Activated CD8-positive, alpha-beta memory T cell treated with anti-CD3 and anti-CD28 coated beads for 1 hour (primary cell): ENCODE measurements at places on chromosomes 7 and 10.

DNA sequence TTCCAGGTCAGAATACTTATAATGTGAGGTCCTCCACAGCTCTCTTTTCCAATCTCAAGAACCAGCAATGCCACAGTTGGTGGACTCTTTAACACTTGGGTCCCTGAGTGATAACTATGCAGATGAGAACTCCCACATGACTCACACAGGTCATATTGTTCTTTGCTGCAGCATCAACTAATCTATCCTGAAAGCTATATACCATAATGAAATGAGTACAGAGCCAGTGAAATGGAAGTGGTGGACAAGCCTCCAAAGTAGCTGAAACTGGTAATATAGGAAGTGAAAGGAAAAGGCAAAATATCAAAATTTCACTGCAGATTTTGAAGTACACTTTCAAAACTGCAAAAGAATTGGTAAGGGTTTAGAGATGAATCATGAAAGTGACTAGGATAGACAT is 45.6 kb downstream of the SORCS1 start:
- no peak for DNase-seq

GRCh38 chr10:99852481-99853213 is 70.2 kb downstream of the ABCC2 start:
- DNase-seq = no peak

DNA sequence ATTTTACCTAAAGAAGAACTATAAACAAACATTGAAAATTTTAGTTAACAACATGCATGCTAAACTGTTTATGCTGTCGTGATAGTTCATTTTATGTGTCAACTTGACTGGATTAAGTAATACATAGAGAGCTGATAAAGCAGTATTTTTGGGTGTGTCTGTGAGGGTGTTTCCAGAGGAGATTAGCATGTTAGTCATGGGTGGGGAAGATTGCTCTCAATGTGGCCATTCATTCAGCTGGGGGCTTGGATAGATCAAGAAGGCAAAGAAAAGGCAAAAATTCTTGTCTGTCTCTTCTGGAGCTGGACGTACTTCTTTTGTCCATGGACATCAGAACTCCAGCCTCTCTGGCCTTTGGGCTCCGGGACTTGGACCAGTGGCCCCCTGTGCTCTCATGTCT is 172.9 kb upstream of the SEMA3E start:
- DNase-seq = no peak

- no peak for DNase-seq
Measured at GRCh38 chr7:20439416-20440185, 108.9 kb downstream of the ITGB8 start.

DNA sequence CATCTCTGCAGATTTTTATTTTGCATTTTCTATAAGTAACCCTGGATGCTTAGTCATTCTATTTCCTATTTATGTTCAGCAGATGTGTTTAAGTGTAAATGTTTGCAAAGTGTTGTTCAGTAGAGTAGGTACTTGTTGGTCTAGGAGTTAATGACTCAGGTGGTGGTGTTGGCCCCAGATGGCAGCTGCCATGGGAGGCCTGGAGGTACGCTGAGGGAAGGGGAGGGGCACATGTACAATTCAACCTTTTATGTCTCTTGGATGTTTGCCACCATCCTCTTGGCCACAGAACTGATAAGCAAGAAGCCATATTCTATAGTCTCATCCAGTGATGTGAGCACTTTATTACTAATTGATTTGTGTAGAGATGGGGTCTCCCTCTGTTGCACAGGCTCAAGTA is 68.1 kb upstream of the SLC39A12 start:
- DNase-seq = no peak

- no peak for DNase-seq
Measured at GRCh38 chr7:158075633-158076001, 512.0 kb downstream of the PTPRN2 start.

- DNase-seq = no peak
Measured at GRCh38 chr10:121708728-121709674, 110.8 kb upstream of the FGFR2 start.

- no peak for DNase-seq
Measured at GRCh38 chr7:82156168-82156567, 287.4 kb downstream of the CACNA2D1 start.

DNA sequence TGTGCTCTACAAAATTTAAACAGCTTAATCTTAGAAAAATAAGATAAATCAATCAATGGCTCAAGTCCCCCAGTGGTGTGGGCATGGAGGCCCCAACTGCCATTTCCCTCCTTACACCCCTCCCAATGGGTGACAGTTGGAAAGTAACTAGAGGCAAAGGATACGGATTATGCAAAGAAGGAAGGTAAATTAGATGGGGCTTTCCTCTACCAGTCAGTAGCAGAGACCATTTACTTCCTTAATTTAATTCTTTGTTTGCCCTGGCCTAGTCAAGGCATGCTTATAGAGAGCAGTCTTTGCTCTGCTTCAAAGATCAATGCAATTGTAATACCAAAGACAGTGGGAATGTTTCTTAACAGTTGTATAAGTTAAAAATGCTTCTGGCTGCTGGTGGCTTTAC is 63.3 kb upstream of the PAPSS2 start:
- DNase-seq = no peak

DNA sequence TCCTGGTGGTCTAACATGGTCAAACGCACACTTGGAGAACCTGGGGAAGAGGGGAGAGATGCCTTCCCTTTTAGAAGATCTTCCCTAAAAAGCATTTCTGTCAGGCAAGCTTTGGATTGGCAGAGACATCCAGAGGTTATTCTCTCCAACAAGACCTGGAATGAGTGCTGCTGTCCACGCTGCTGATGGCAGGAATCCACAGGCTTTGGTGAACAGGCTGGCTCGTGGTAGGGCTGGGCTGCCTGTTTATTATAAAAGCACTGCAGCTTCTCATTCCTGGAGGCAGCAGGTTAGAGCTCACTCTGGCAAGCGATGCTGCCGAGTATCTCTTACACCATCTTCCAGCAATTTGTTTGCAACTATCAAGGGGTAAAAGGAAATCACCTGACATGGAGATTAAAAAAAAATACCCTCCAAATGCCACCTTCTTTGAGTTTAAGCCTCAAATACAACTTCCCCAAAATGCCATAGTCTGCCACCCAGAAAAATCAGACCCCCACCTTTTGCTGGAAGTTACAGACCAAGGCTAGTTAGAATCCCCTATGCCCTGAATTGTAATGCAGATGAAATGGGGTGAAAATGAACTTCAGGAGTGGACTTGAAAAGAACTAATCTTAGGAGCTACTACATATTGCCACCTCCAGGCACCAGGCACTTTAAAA is 152.1 kb upstream of the KMT2E start:
- DNase-seq = no peak

DNA sequence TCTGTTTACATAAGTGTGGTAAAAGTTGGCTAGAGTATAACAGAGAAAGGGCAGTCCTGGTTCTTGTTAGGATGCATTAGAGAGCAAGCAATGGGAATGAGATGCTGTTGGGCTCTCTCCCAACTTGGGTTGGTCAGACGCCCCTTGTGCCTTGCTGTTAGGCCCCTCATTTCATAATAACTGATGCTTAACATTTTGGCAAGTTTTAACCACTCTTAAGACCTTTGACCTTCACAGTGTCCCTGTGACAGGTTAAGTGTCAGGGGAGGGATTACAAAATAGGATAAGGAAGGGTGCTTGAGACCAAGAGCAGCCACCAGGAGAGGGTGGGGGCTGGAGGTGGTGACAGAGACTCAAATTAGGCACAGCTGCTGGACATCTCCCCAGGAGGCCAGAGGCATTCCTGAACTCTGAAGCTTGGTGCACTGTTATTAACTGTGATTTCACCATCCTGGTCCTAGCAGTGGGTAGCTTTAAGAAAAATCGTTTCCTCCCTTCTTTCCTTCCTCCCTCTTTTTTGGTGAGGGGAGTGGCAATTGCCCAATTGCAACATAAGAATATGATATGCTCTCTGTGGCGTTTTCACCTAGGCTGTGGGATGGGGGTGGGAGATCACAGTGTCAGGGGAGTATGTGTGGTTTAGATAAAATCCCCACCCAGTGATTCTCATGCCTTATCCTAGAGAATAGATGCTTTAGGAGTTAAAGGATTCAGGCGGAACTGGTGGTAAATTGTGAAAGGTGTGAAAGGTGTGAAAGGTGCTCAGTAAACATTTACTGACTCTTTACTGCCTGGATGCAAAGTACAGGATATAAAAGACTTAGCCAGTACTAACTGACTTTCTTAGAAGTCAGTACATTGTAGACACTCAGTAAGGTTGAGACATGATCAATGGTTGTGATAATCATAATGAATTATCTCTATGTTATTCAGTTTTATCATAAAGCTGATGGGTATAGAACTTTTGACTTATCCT is 270.5 kb downstream of the BICC1 start:
- DNase-seq = no peak

DNA sequence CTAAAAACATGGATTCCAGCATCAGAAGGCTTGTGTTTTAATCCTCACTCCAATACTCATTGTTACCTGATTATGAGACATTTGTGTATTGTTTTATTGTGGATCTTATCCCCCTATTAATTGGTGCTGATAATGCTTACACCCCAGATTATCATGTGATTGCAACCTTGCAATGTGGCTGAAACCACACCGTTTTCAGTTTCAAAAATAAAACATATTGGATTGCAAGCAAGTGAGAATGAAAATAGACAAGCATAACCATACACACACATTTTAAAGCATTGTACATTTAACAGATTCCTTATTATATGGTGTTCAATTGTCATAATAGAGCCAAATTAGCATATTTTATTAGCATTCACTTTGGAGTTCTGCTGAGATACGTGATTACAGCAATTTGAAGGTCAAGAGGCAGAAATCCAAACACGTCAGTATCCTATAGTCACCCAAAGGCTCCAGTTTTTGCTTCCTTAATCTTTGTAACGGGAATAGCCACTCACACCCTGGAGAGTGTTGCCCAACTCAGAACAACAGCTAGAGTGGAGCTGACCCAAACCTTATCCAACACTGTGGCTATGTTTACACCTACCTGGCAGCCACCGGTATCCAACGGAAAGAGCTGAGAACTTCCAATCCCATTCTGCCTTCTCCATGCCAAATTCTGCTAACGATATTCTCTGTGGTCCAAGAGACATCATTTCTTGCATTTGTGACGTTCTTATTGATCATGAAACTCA is 317.1 kb upstream of the KLF6 start:
- DNase-seq = no peak

DNA sequence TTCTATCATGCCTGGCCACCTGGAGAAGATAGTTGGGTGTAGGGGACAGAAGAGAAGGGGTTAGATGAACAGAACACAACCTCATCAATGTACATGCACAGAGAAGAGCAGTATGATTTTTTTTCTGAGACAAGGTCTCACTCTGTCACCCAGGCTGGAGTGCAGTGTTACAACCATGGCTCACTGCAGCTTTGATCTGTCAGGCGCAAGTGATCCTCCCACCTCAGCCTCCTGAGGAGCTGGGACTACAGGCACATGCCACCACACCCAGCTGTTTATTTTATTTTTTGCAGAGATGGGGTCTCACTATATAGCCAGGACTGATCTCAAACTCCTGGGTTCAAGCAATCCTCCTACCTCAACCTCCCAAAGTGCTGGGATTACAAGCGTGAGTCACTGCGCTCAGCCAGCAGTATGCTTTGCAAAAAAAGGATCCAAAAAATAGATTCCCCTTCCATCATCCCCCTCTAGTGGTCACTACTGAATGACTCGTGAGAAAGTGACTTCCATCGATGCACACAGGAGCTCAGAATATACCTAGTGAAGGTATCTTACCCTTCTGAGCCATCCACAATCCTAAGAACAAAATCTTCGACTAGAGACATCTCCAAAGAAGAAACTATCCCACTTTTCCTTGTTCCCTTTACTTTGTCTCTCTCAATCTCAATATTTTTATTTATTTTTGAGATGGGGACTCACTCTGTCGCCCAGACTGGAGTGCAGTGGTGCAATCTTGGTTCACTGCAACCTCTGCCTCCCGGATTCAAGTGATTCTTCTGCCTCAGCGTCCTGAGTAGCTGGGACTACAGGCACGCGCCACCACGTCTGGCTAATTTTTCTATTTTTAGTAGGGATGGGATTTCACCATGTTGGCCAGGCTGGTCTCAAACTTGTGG is 21.0 kb downstream of the ZCWPW1 start:
- DNase-seq = no peak

DNA sequence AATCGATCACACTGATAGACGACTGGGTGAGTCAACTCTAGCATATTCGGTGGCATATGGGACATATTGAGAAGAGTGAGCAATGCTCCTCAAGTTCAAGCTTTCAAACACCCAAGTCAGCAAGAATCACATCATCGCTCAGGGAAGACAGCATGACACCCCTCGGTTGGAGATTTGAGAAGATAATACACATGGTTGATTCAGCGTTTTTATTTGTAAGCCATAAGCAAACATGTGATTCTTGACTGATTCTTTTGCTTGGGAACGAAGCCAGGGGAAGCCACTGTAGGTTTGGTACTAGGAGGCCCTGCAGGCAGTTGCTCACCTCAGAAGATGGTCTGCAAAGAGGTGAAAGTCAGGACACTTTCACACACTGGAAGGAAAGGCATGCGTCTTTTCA is 12.6 kb downstream of the UCMA start:
- DNase-seq = no peak

DNA sequence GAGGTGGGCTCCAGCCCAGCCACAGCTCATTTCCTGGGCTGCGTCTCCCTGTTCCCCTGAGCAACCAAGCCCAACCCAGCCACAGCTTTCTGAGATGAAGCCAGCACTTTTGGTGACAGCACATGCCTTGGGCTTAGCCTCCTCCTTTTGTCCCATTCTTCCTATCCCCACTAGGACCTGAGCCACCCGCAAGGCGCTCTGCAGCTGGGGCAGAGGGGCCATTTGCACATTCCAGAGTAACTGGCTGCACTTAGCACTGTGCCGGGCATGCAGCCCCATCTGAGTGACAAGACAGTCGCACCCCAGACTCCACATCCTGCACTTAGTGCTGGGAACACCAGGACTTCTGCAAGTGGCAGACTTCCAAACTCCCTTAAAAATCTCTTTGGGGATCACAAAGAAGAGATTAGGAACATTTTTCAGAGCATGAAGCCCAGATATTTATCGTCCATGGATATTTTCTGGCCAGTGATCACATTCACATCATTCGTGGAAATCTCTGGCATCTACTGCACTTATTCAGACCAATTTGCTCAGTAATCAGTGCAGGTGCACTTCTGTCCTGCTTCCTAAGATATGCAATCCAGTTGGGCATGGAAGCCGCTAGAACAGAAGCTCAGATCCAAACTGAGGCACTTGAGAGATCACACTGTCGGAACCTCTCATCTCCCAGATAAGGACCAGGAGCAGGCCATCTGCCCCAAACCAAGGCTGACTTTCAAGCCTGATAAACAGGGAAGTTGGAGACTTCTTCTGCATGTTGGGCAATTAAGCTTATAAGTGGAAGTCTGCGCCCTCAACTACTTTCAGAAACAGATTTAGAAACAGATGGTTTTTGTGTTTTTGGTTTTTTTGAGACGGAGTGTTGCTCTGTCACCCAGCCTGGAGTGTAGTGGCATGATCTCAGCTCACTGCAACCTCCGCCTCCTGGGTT is 26.4 kb downstream of the CHST15 start:
- DNase-seq = no peak
